ENCODE measurements at places on chromosomes 5 and 9. TPM values are rescaled to one million over a fixed set of nuclear protein-coding genes. Genes with fewer than 3 reads are reported as not detected.

Gene PCDHB16
- total RNA-seq = 5.3 TPM

Gene TRPM6
- total RNA-seq = 0.19 TPM

DNA sequence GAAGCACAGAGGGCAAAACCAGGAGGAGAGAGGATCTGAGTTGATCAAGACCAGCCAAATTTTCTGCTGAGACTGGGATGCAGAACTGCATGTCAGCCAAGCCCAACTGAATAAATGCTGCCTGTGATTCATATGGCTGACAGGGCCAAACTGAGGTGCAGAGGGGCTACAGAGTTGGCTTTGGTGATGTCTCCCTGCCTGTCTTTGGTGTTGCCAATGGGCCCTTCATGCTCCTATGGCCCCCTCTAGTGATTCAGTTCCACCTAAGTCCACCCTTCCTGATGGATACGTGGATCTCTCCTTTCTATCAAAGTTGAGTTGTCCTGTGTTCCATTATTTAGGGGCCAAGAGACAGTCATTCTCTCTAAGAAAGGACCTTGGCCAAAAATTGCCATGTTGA lies 163.6 kb upstream of the TLE4 start:
- DNase-seq = no peak
- no peak overlapping the region for H3K4me3 ChIP-seq
- H3K4me1 ChIP-seq = no peaks in the 10 kb centered on the region
- no peaks in the 10 kb centered on the region for H3K36me3 ChIP-seq
- no peak overlapping the region for H3K27ac ChIP-seq

DNA sequence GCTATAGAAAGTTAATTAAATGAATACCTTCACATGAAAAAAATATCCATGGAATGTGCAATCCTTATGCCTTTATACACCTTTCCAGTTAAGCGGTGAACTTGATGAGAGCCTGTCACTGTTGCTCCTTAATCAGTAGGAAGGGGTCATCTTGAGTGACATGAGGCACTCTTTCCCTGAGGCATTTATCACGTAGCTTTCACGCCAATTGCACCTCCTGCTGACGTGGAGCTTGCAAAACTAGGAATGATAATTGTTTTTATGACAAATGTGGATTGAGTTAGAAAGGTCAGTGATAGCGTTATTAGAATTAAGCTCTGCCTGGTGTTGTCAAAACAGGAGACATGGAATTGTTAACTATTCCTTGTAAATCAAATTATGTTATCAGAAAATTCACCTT lies 79.7 kb downstream of the SLF1 start:
- DNase-seq = no peak
- H3K36me3 ChIP-seq = no peaks in the 10 kb centered on the region
- H3K4me3 ChIP-seq = no peak overlapping the region
- no peak overlapping the region for H3K27ac ChIP-seq
- no peaks in the 10 kb centered on the region for H3K4me1 ChIP-seq

Gene RGS7BP
- total RNA-seq = 2.4 TPM

Gene ELAVL2
- total RNA-seq = 0.24 TPM

- no peaks in the 10 kb centered on the region for H3K4me1 ChIP-seq
- no peak overlapping the region for H3K4me3 ChIP-seq
- H3K36me3 ChIP-seq = no peaks in the 10 kb centered on the region
- no peak overlapping the region for H3K27ac ChIP-seq
- DNase-seq = no peak
These were observed 13.6 kb downstream of the OTULINL start for GRCh38 chr5:14595189-14595588.

- H3K36me3 ChIP-seq = no peaks in the 10 kb centered on the region
- DNase-seq = no peak
- H3K4me3 ChIP-seq = no peak overlapping the region
- no peak overlapping the region for H3K27ac ChIP-seq
- no peaks in the 10 kb centered on the region for H3K4me1 ChIP-seq
These were observed 319.3 kb upstream of the GRAMD2B start for GRCh38 chr5:126103868-126104267.

- no peak overlapping the region for H3K4me3 ChIP-seq
- H3K27me3 ChIP-seq = no peaks in the 10 kb centered on the region
- DNase-seq = no peak
These were observed 547.2 kb downstream of the LRRC70 start for GRCh38 chr5:63125862-63126261.

GRCh38 chr9:90838098-90838497 lies 36.5 kb downstream of the SYK start:
- H3K4me1 ChIP-seq = no peaks in the 10 kb centered on the region
- H3K27me3 ChIP-seq = no peaks in the 10 kb centered on the region

DNA sequence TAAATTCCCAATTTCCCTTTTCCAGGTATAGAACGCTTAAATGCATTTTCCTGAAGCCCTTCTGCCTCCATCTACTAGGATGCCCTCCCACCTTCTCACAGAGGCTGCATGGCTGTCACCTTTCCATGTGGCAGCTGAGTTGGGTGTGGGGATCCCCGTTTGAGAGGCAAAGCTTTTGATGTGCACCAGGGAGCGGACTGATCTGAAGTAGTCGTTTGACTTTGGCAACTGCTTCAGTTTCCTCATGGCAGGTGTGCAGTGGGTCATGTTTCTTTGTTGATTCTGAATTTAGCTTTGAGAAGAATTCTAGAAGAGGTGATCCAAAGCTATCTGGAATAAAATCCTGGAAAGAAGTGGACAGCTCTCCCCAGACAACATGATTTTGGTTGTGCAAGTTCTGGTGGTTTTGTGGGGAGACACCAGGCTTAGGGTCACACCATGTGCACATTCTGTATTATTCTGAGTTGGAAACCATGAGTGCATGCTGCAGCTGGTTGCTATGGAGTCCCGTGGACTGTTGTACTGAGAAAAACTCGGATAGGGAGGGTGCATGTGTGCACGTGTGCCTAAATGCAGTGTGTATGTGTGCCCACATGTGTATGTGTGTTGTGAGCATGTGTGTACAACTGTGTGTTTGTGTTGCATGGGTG lies 63.5 kb downstream of the GADD45G start:
- no peaks in the 10 kb centered on the region for H3K36me3 ChIP-seq
- DNase-seq = no peak
- H3K27me3 ChIP-seq = no peaks in the 10 kb centered on the region
- H3K27ac ChIP-seq = no peak overlapping the region

DNA sequence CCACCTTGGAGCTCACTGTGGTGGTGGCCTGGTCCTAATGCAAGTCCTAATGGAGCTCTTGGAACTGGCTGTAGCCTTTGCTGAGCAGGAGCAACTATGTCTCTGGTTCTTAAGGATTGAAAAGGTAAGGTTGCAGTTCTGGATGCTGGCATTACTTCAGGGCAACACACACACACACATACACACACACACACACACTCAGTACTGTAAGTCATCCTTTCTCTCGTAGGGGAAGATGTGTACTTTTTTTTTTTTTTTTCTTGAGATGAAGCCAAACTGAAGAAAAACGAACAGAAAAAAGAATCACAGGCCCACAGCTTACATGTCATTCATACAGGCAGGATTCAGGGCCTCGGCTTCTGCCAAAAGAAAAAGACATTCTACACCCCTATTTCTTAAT lies 81.1 kb upstream of the RPS23 start:
- DNase-seq = no peak
- no peaks in the 10 kb centered on the region for H3K27me3 ChIP-seq
- no peak overlapping the region for H3K4me3 ChIP-seq
- H3K4me1 ChIP-seq = peaks cover 16% of the 10 kb centered on the region
- H3K27ac ChIP-seq = no peak overlapping the region

DNA sequence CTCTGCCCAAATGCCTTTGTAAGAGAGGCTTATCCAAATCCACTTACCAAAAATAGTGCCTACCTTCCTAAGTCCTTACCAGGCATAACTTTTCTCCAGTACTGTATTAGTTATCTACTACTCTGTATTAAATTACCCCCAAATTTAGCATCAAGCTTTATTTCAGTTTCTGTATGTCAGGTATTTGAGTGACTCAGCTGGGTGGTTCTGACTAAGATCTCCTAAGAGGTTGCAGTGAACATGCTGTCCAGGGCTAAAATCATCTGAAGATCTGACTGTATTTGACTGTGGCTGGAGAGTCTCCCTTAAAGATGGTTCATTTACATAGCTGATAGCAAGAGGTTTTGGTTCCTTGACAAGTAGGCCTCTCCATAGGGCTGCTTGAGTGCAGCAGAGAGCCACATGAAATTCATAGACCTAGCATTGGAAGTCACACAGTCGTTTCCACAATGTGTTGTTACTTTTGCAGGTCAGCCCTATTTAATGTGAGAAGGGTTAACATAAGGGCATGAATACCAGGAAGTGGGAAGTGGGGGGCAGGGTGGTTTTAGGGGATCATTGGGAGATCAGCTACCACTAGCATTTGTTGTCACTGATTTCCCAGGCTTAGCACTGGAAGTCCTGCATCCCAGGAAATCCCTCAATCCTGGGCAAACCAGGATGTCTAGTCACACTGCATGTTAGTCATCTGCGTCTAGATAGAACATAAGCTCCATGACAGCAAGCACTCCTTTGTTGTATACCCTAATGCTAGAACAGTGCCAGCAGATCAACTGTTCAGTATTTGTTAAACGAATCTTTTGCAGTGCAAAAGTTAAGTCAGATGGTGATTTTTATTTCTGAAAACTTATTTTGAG lies 2.0 kb upstream of the ZNF622 start:
- H3K27me3 ChIP-seq = no peaks in the 10 kb centered on the region
- DNase-seq = no peak
- H3K4me3 ChIP-seq = peak overlapping the region; percentile 68
- peaks cover 53% of the 10 kb centered on the region for H3K4me1 ChIP-seq

DNA sequence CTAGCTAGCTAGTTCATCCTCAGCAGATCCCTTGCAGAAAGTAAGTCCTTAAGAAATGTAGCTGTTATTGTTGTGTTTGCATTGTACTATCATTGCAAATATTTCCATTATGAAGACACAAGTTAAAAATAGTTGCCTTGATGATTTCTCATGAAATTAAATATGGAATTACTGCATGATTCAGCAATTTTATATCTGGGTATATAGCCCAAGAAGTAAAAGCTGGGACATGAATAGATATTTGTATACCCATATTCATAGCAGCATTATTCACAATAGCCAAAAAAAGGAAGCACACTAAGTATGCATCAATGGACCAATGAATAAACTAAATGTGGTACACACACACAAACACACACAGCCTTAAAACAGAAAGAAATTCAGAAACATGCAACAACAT lies 6.8 kb downstream of the IFNB1 start:
- no peak overlapping the region for H3K27ac ChIP-seq
- peaks cover 9% of the 10 kb centered on the region for H3K4me1 ChIP-seq
- H3K27me3 ChIP-seq = no peaks in the 10 kb centered on the region
- H3K36me3 ChIP-seq = no peaks in the 10 kb centered on the region

Gene OGN
- total RNA-seq = 15.5 TPM

DNA sequence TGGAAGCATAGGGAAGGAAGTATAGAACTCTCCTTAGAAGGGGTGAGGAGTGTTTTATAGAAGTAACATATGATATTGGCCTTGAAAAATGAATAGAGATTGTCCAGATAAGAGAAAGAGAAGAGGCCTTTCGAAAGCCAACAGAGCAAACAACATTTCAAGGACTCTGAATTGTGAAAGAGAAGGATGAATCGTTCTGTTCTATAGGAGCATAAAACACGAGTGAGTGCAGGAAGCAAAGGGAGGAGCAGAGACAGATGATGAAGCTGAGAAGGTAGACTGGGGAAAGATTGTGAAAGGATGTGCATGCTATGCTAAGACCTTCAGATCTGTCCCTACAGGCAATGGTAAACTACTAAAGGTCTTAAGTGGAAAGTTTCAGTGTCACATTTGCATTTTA lies 271.0 kb downstream of the TMEM161B start:
- H3K36me3 ChIP-seq = no peaks in the 10 kb centered on the region
- no peak overlapping the region for H3K27ac ChIP-seq
- no peak overlapping the region for H3K4me3 ChIP-seq
- no peak for DNase-seq

Gene FBP2
- not detected for total RNA-seq

Gene PRRC2B
- 76.7 TPM for total RNA-seq

GRCh38 chr9:121863955-121864354 lies 212.5 kb downstream of the DAB2IP start:
- DNase-seq = no peak
- no peaks in the 10 kb centered on the region for H3K27me3 ChIP-seq
- no peaks in the 10 kb centered on the region for H3K36me3 ChIP-seq
- H3K27ac ChIP-seq = no peak overlapping the region
- no peaks in the 10 kb centered on the region for H3K4me1 ChIP-seq

Gene BRD9
- 15.0 TPM for total RNA-seq

DNA sequence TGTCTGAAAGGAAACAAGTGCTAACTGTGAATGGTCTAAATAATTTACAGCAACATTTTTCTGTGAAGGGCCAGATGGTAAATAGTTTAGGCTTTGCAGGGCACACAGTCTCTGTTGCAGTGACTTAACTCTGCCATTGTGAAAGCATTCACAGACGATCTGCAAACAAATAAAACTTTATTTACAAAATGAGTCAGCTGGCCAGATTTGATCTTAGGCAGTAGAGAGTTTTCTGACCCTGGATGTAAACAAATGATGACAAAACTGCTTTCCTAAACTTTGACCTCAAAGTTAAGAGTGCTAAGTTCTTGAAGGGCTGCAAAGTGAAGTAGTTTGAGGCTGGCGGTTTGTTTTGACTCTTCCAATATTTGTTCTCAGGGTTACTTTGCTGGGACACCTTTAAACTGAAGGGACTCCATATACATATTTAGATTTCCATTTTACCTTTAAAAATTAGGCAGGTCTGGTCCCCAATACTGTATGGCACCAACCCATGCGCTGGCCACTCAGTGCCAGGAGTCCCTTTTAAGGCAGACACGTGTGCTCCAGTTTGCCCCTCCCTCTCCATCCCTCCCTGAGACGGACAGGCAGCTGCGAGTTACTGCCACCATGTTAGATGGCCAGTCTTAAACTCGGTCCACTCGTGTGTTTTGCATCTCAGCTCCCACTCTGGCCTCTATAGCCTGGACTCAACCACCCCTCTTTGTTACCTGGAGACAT lies 4.0 kb upstream of the ADAMTS16 start:
- no peak for DNase-seq
- no peak overlapping the region for H3K27ac ChIP-seq
- H3K36me3 ChIP-seq = no peaks in the 10 kb centered on the region
- no peaks in the 10 kb centered on the region for H3K4me1 ChIP-seq

Gene SPATA31C1
- total RNA-seq = not detected

- H3K27ac ChIP-seq = no peak overlapping the region
- no peaks in the 10 kb centered on the region for H3K36me3 ChIP-seq
- no peaks in the 10 kb centered on the region for H3K27me3 ChIP-seq
- H3K4me1 ChIP-seq = no peaks in the 10 kb centered on the region
- DNase-seq = no peak
These were observed 81.6 kb downstream of the TMEM215 start for GRCh38 chr9:32864971-32865370.

DNA sequence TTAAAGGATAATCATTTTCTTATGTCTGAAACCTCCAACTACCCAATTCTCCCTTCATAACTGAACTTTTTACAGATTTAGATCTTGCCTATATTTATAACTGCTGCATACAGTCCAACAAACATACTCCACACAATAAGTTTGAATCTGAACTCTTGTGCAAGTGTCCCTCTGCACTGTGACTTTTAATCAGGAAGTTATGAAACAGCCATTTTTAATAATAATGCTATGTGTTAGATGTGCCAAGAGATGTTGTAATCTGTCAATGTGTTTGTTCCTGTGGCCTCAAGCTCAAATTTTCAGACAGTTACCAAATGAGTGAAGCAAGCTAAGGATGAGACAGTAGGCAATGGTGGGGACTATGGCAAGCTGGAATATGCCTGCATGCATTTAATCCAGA lies 57.6 kb upstream of the MTAP start:
- no peaks in the 10 kb centered on the region for H3K4me1 ChIP-seq
- H3K27me3 ChIP-seq = no peaks in the 10 kb centered on the region
- no peaks in the 10 kb centered on the region for H3K36me3 ChIP-seq
- no peak overlapping the region for H3K4me3 ChIP-seq

Gene HARS1
- 33.9 TPM for total RNA-seq

- no peaks in the 10 kb centered on the region for H3K27me3 ChIP-seq
- H3K4me1 ChIP-seq = peaks cover 4% of the 10 kb centered on the region
- DNase-seq = no peak
- H3K36me3 ChIP-seq = no peaks in the 10 kb centered on the region
- no peak overlapping the region for H3K4me3 ChIP-seq
- no peak overlapping the region for H3K27ac ChIP-seq
These were observed 66.6 kb downstream of the SH3TC2 start for GRCh38 chr5:148996270-148996669.
